ENCODE measurements at places on chromosomes 7 and 10. TPM values are rescaled to one million over a fixed set of nuclear protein-coding genes. Genes with fewer than 3 reads are reported as not detected.

DNA sequence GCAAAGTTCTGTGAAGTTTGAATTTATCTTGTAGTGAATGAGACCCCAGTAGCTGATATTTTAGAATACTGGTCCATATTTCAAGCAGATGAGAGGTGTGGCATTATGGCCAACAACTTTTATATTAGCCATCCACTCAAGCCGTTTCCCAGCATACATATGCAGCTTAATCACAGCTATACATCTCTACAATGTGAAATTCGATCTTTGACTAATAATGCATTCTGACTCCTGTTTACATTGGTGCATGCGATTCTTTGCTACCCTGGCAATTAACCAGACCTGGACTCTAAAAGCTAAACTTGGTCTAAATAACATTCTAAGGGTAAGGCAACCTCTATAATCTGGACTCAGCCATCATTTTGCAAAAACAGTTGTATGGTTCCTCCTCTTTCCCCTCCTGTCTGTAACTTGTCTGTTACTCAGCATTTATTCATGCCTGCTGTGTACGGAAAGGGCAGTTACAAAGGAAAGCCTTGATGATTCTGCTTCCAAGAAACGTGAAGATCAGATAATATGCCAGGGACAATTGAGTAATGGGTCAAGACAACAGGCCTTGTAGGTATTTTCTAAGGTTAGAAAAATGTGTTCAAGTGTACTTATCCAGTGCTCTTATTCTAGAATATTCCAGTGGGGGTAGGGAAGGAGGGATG lies 50.6 kb downstream of the PNLIPRP2 start:
- DNase-seq = no peak

DNA sequence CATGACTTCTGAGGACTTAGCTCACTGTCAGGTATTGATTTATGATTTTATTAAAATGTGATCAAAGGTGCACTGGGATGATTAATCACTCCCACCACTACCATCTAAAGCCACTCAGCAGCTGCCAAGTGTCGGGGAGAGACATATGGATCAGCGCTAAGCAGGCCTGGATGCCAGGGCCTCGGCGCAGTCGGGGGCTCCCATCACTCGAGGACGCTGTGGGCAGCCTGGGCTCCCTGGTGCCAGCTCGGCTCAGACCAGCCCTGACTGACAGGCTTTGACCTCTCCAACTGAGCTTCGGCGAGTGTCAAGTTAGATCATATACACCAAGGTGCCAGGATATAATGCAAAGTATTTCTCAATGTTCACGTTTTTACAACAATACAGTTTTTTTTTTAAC lies 267.7 kb downstream of the ACTR3B start:
- DNase-seq = no peak

The RET gene
- total RNA-seq = not detected

DNA sequence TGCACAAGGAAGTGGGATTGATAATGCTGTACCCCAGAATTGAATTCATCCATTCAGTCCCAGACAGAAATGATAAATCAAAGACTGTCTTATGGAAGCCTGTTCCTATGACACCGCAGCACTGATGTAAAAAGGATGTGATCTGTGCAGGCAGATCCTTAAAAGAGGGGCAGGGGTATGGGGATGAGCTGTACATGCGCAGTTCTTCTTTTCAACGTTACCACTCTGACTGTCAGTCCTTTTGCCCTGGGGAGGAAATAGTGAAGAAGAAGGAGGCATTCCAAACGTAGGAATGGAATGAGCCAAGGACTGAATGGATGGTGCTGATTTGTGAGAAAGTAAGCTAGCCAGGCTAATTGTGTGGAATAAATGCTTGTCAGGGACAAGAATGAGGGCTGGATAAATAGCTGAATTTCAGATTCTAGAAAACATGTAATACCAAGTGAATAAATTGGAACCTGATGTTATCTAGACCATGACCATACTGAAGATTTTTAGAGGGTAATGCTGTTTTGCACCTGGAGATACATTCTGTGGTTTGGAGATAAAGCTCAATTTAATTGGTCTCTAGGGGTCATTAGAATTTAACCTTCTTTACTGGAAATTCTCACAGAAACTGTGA lies 509.3 kb downstream of the SORCS3 start:
- no peak for DNase-seq

- no peak for DNase-seq
Measured at GRCh38 chr7:34104992-34105391, 199.7 kb downstream of the BMPER start.

The DNAJC1 gene
- total RNA-seq = 22.0 TPM

The CCDC146 gene
- not detected for total RNA-seq

- no peak for DNase-seq
Measured at GRCh38 chr7:28889290-28889689, 68.8 kb downstream of the TRIL start.

DNA sequence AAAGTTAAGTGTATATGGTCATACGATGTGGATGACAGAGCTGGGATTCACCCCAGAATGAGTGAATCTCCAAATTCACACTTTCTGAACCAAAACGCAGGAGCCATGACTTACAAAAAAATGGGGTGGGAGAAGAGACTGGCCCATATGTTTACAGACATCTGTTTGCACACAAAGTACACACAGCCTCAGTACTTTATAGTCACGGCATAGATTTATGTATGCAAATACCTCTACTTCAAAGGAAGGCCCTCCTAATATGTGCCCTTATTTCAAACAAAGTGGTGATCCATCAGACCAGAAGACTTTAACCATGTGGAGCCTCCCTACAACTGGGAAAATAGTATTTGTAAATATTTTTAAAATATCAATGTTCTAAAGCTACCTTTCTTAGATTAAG lies 22.2 kb upstream of the JMJD1C start:
- DNase-seq = no peak

- no peak for DNase-seq
Measured at GRCh38 chr7:158035343-158035742, 552.3 kb downstream of the PTPRN2 start.
